ENCODE measurements at places on chromosomes 7 and 10.

DNA sequence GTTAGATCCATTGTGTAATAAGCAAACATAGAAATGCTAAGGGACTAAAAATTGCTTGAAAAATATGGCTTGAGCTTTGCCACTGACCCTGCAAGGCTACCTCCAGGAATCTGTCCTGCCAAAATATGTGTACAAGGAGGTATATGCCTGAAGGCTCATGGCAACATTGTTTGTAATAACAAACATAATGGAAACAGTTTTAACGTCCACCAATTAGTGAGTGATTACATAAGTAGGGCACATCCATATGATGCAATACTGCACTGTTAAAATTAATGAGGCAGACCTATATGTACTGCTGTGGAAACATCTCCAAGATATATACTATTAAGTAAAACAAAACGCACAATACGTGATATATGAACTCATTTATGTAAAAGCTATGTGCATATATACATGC lies 13.1 kb upstream of the GOT1 start:
- no peaks in the 10 kb centered on the region for H3K36me3 ChIP-seq
- H3K27me3 ChIP-seq: peaks cover 12% of the 10 kb centered on the region
- no peak overlapping the region for H3K4me3 ChIP-seq
- no peak for DNase-seq
- H3K27ac ChIP-seq: no peak overlapping the region

DNA sequence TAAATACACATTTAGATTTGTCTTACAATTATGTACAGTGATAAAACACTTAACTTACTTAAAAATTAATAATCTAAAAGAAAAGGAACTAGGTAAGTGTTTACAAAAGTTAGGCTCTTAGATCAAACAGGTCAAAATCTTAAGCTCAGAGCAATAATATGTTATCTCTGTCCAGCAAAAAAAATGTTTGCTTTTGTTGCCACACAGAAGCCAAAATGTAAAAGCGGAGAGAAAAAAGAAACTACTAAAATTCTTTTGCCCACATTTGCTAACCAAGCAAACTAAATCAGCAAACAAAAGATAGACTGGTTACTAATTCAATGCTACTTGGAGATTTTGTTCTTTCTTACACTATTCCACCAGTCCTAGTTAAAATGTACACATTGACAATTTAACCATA lies 15.2 kb upstream of the ACSM6 start:
- H3K4me1 ChIP-seq: peaks cover 4% of the 10 kb centered on the region
- peaks cover 20% of the 10 kb centered on the region for H3K27me3 ChIP-seq
- DNase-seq: no peak
- no peak overlapping the region for H3K27ac ChIP-seq
- H3K36me3 ChIP-seq: no peaks in the 10 kb centered on the region

DNA sequence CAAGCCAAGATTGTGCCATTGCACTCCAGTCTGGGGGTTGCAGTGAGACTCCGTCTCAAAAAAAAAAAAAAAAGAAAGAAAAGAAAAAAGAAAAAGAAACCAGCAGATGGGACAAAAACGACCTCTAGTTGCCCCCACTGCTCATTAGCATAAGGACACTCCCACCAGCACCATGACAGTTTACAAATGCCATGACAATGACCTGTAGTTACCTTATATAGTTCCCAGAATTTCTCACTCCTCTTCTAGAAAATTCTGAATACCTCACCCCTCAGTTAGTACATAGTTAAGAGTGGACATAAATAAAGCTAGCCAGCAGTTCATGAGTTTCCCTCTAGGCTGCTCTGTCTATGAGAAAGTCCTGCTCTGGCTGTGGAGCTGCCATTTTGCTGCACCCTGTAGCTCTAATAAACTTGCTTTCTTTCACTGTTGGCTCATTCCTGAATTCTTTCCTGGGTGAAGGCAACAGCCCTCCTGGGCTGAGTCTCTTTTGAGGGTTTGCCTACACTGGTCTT lies 276.8 kb upstream of the AKR1E2 start:
- no peak for DNase-seq
- no peak overlapping the region for H3K27ac ChIP-seq
- no peaks in the 10 kb centered on the region for H3K4me1 ChIP-seq

DNA sequence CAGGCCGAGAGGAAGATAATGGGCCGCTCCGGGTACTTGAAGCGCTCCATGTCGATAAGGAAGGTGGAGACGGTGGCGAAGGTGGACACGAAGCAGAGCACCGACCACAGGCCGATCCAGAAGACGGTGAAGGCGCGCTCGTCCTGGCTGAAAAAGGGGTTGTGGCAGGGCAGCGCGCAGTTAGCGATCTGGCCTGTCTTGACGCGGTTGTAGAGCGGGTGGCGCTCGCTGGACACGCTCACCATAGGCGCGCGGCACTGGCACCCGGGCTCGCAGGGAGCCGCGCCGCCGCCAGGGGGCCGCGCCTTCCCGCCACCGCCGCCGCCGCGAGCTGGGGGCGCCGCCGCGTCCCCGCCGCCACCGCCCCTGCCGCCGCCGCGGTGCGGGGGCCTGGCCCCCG lies 1.6 kb downstream of the FZD8 start:
- H3K4me1 ChIP-seq: peaks cover 34% of the 10 kb centered on the region
- DNase-seq: peak; percentile 42
- peak overlapping the region; percentile 74 for H3K4me3 ChIP-seq
- H3K36me3 ChIP-seq: no peaks in the 10 kb centered on the region

DNA sequence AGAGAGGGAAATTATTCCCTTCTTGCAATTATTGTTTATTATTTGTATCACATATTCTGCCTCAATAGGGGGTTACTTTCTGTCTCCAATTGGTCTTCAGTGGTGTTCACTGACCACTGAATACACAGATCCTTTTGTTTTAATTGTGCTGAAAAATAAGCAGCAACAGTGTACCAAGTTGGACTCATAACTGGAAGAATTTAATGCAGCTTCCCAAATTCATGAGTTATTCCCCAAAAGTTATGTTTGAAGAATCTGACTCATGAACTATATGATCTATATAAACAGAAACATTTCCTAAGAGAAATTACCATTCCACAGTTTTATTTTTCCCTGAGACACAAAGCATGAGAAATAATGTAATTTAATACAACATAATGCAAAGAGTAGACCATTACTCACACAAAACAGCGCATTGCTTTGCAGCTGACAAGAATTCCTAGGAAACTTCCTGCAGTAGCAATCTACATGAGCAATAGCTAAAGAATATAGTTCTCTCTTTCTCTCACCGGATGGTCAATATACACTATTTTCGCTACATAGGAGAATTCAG lies 479.2 kb downstream of the HTR7 start:
- H3K36me3 ChIP-seq: no peaks in the 10 kb centered on the region
- no peak overlapping the region for H3K4me3 ChIP-seq
- no peak overlapping the region for H3K27ac ChIP-seq
- H3K27me3 ChIP-seq: no peaks in the 10 kb centered on the region

DNA sequence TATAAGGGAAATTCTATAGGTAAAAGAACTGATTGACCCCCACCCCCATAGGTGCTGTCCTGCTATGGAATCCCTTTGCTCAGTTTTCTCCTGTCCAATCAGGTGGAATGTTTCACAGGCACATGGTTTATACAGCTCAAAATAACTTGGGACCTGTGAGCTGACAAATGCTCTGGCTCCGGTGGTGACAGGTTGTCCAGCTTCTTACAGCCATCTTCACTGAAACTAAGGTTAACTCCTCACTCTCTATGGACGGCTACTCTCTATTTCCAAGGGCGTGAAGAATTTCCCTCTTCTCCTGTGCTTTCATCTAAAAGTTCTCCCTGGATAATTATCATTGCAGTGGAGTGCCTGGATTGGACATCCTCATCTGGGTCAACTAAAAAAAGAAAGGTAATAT lies at the start of gene MYPN:
TSS of gene MYPN (plus strand) at position 158 of the 400 bp plus-strand sequence. CDS start 11,951 bp downstream, outside the sequence.
- no peak within 1 kb of the TSS for H3K27ac ChIP-seq
- DNase-seq: no peak
- H3K36me3 ChIP-seq: no peaks in the 10 kb centered on the region
- H3K27me3 ChIP-seq: peaks cover 5% of the 10 kb centered on the region

GRCh38 chr7:106915873-106916272 lies 50.8 kb downstream of the PIK3CG start:
- no peaks in the 10 kb centered on the region for H3K27me3 ChIP-seq
- no peak overlapping the region for H3K4me3 ChIP-seq
- H3K4me1 ChIP-seq: no peaks in the 10 kb centered on the region

GRCh38 chr7:24138343-24138742 lies 145.6 kb upstream of the NPY start:
- H3K27ac ChIP-seq: no peak overlapping the region
- H3K4me3 ChIP-seq: no peak overlapping the region
- H3K36me3 ChIP-seq: no peaks in the 10 kb centered on the region
- no peaks in the 10 kb centered on the region for H3K27me3 ChIP-seq
- no peak for DNase-seq

- peak overlapping the region; percentile 84 for H3K4me3 ChIP-seq
- no peaks in the 10 kb centered on the region for H3K27me3 ChIP-seq
- peaks cover 12% of the 10 kb centered on the region for H3K36me3 ChIP-seq
Observed at GRCh38 chr10:45580371-45581215, 92.0 kb downstream of the ZFAND4 start.

DNA sequence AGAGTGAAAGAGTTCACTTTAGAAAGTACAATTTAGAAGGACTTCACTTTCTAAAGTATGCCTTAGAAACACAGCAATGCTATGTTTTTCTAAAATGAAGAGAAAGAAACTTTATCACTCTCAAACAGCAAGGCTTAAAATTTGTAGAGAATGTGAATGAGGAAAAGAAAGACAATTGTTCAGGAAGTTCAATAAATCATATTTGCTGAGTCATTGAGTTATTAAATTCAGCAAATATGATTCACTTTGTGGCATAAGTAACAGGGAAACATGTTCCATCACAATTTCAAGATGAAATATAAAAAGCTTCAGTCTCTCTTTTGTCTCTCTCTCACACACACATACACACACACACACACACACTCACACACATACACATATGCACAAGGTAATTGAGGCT lies 187.9 kb downstream of the PCDH15 start:
- no peaks in the 10 kb centered on the region for H3K36me3 ChIP-seq
- no peaks in the 10 kb centered on the region for H3K4me1 ChIP-seq
- H3K27ac ChIP-seq: no peak overlapping the region
- no peak overlapping the region for H3K4me3 ChIP-seq

- H3K4me3 ChIP-seq: no peak overlapping the region
- DNase-seq: no peak
- no peak overlapping the region for H3K27ac ChIP-seq
- H3K4me1 ChIP-seq: peaks cover 4% of the 10 kb centered on the region
- H3K27me3 ChIP-seq: no peaks in the 10 kb centered on the region
Observed at GRCh38 chr7:105399043-105399725, 10.5 kb upstream of the SRPK2 start.

GRCh38 chr7:106430535-106431455 lies 146.0 kb upstream of the NAMPT start:
- no peak overlapping the region for H3K27ac ChIP-seq
- no peaks in the 10 kb centered on the region for H3K36me3 ChIP-seq
- no peak overlapping the region for H3K4me3 ChIP-seq
- H3K27me3 ChIP-seq: peaks cover 3% of the 10 kb centered on the region
- no peaks in the 10 kb centered on the region for H3K4me1 ChIP-seq

DNA sequence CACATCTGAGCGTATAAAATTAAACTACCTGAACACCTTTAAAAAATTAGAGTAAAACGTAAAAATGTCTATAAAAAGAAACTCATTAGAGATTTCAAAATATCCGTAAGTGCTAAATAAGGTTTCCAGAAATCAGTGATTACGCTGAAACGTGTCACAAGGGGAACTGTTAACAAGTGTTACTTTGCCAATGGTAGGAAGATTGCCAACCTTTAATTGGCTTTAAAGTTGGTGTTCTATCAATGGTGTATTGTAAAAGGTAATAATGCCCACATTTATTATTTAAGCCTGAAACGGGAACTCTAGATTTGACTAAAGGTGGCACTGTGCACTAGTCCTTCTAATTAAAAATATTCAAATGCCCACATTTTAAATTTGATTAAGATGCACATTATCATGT lies 37.8 kb upstream of the HIBADH start:
- DNase-seq: no peak
- no peak overlapping the region for H3K4me3 ChIP-seq
- H3K4me1 ChIP-seq: no peaks in the 10 kb centered on the region
- H3K27me3 ChIP-seq: peaks cover 11% of the 10 kb centered on the region
- H3K27ac ChIP-seq: no peak overlapping the region
- H3K36me3 ChIP-seq: no peaks in the 10 kb centered on the region

DNA sequence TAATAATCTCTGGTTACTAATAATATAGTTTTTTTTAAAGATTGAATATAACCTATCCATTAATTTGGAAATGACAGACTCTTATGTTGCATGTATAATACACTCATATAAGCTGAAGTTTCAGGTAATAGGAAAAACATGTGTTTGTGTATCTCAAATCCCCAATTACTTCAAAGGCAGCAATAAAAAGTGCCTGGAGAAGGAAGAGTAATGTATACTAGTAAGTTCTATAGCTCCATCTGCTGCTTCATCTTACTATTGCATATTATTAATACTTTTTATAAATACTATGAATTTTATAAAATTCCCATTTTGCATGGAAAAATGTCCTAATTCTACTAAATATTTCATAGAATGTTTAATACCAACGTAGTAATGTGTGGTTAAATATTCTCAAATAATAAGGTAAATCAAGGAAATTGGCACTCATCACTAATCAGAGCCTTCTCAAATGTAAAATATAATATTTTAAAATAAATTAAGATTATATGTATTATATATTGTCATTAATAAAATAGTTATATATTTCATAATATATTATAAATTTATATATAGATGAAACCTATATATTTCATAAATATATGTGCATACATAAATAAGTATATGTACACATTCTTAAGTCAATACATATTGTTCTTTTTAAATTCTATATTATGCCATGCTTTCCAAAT lies 311.9 kb downstream of the HGF start:
- H3K27me3 ChIP-seq: no peaks in the 10 kb centered on the region
- no peak overlapping the region for H3K27ac ChIP-seq
- H3K4me1 ChIP-seq: no peaks in the 10 kb centered on the region
- H3K36me3 ChIP-seq: no peaks in the 10 kb centered on the region
- no peak for DNase-seq

DNA sequence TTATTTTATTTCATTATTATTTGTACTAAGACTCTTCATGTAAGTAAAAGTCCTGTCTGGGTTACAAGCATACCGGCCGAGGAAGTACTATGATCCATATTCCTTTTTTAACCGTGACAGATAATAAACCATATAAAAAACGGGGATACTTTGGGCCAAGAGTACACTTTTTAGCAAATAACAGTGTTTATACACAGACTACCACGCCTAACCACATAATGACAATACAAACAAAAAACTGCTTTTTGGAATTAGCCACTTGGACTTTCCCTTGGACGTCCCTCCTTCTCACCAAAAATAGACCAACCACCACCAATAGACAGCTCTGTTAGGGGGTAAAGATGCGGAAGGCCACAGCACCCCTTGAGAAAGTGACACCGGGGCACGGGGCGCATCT lies 800 bp downstream of the MINDY3 start:
- H3K36me3 ChIP-seq: peaks cover 18% of the 10 kb centered on the region
- peak overlapping the region; percentile 93 for H3K27ac ChIP-seq
- H3K27me3 ChIP-seq: peaks cover 4% of the 10 kb centered on the region
- peaks cover 41% of the 10 kb centered on the region for H3K4me1 ChIP-seq
- no peak for DNase-seq

Data from activated naive CD4-positive, alpha-beta T cell treated with anti-CD3 and anti-CD28 coated beads, Interleukin-2, amount 10 ng/mL, durations not matched to agents 7 days and 5 days (primary cell).